Globus pallidus (tissue), 1 donor: ENCODE measurements at places on chromosomes 7 and 10.

DNA sequence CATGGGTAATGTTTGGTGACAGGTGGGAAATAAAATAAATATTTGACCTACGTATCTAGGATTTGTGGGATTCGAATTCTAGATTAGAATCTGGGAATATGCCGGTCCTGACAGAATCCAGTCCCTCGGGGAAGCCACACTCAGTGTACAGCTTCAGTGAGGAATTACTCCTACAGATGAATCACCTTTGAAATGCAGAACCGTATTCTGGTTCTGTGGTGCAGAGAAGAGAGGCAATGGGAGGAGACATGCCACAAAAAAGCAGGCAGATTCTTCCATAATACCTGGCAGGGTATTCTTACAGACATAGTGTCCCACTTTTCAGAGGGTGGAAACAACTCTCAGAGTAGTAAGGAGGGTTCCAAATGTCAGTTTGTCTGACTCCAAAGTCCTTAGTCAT lies 286.9 kb downstream of the SORCS1 start:
- DNase-seq, result no peak

DNA sequence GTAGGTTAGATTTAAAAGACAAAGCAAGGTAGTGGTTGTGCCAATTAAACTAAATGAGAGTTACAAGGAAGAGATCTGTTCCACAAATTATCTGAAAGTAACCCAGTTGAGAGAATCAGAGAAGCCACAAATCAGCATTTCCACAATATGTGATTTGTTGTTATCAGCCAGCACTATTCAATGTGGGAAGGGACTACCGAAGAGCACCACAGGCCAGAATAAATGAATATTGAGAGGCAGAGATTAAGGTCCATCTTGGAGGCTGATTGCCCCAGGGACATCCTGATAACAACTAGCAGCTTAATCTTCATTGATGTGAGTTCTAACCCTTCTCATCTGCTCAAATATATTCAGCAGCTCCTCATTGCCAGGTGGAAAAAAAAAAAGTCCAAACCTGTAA lies 367.6 kb downstream of the MALRD1 start:
- DNase-seq, result no peak

GRCh38 chr10:78436706-78437406 lies 403.2 kb downstream of the RPS24 start:
- DNase-seq, result no peak

- no peak for DNase-seq
These were observed 440.6 kb upstream of the LRRN3 start for GRCh38 chr7:110650328-110650727.

DNA sequence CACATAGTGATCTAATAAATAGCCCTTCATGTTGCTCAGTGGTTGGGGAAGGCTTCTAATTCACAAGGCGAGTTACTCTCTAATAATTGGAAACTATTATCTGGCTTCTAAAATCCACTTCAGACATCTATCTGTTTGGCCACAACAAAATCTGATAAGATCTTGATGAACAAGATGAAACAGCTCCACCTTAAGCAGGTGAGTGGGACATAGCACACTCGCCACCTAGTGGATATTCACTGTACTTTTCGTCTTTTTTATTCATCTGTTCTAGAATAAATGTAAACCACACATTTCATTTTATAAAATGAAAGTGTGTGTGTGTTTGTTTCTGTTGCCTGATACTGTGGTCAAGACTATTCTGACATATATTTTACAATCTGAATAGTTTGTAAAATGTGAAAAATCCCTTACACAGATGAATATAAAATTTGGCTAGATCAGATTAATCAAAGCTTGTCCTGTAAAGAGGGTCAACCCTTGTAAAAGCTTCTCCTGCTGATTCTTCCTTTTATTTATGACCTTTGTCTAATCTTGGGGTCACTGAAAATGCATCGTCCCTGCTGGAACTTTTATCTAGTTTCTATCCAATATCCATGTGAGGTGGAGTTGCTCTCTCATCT lies 26.5 kb upstream of the CNTNAP2 start:
- DNase-seq, result peak; percentile 2

- no peak for DNase-seq
These were observed 262.2 kb upstream of the NFE2L3 start for GRCh38 chr7:25889765-25890164.

DNA sequence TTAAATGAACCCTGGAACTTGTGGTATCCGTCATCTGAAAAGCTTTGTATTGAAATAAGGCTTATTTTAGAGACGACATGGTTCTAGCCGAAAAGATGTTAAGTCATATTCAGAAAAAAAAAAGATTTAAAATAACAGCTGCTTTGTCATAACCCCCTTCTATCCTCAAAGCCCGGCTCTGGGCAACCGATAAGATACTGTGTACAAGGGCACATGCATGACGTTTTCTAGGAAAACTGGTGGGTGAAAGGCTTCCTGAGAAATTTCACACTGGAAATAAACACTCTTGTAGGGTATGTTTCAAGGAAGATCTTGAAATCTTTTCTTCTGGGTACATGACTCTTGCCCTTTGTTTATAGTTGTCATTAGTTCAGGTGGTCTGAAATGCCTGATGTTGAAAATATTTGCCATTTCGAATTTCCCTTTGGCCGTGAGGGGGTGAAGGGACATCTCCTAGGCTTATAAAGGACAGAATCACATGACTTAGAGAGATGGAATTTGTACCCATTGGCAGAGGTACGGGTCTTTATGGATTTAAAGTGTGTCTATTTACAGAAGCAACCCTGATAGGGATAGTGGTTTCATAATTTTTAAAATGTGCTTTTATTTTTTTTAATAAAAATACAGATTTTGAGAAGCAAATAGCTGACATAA lies 232.5 kb downstream of the PTEN start:
- no peak for DNase-seq

- no peak for DNase-seq
These were observed 119.1 kb downstream of the PRKCQ start for GRCh38 chr10:6460861-6461409.

DNA sequence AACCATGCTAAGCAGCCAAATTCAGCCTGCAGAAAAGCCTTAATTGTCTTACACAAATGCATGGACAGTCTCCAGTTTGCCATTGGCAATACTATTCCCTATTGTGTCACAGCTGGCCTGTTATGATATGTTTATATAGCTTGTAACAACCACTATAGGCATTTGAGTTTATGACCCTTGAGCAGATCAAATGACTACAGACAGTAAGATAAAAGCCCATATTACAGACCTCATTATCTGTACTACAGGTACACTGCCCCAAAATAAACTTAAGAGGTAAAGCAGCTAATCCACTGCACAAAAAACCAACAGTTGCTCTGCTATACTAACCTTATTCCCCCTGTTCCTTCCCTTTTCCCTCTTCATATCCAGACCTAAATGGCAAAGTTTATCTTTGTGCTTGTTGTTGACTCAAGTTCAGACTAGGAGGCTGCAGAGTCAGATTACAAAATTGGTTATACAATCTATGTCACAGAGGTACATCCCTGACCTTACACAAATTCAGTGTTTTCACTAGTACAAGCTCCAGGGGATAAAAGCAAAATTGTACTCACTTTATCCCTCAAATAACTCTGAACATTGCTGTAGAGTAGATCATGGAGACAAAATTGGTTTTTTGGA lies 218.4 kb downstream of the GRM8 start:
- no peak for DNase-seq

- DNase-seq, result no peak
These were observed 219.3 kb downstream of the WDR11 start for GRCh38 chr10:121070275-121071070.

- no peak for DNase-seq
These were observed 55.2 kb downstream of the TACC2 start for GRCh38 chr10:122044045-122044661.

DNA sequence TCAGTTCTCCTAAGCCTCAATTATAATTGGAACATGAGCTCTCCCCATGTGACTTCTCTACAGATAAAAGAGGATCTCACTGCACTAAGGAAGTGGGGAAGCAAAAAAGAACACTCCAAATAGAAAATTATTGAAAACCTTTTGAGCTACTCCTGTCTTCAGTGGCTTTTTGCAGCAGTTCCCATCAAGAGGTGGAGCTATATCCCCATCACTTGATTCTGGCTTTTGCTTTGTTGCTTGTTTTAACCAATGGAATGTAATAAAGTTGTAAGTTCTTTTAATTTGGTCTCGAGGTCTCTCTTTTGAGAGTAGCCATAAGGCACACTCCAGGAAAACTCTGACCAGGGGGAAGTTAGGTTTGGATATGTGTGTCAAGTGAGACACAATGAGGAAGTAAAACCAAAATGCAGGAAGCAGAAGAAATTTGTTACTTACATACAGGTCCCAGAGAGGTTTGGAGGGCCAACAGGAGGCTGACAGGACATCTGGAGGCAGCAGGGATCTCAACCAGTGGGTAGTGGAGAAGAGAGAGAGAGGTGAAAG lies 569.4 kb downstream of the HTR7 start:
- DNase-seq, result peak; percentile 36

- DNase-seq, result no peak
These were observed 145.7 kb upstream of the RHEB start for GRCh38 chr7:151665368-151665767.

DNA sequence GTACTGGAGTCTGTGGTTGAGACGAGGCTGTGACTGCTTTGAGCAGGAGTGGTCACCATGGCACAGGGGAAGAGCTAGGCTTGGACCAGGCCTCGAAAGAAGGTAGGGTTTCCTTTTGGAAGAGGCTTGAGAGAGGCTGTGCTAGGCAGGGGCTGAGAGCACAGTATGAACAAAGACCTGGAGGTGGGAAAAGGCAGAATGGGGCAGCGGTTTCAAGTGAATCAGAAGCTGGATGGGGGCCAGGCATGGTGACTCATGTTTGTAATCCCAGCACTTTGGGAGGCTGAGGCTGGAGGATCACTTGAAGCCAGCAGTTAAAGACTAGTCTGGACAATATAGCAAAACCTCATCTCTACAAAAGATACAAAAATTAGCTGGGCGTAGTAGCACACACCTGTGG lies 65.9 kb downstream of the CLIP2 start:
- no peak for DNase-seq

- DNase-seq, result no peak
These were observed 1.9 kb upstream of the TMEM178B start for GRCh38 chr7:141071855-141072547.

DNA sequence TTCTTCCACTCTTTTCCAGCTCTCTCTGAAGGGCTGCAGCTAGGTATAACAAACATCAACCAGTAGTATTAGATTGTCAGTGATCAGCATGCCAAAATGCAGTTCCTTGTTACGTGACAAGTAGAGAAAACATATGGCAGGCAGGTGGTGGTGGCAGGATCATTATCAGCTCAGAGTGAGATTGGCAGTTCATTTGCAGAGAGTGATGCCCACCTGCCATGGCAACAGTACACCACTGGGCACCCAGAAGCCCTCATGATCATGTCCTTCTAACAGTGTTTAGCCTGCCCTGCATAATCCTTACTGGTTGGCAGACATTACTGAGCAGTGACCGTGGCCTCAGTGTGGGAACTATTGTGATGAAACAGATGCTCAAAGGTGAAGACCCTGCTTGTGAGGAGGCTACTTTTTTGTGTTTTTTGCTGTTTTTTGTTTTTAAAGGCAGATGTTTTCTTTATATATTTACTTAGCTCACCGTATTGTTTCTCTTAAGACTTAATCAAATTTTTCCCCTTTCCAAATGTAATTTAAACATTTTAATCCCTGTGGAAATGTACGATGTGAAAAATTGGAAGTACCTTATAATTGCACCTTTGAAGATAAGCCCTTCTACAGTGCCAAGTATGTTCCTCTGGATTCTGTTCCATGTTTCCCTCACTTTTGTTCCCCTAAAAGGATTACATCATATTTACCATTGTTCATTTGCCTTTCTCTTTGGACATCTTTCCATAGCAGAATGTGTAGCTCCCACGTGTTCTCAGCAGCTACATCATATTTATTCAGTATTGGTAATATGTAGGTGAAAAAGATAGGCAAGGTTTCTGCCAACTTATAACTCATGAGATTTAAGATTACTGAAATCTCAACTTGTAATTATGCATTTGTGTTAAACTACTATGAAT lies 179.6 kb downstream of the SND1 start:
- no peak for DNase-seq

DNA sequence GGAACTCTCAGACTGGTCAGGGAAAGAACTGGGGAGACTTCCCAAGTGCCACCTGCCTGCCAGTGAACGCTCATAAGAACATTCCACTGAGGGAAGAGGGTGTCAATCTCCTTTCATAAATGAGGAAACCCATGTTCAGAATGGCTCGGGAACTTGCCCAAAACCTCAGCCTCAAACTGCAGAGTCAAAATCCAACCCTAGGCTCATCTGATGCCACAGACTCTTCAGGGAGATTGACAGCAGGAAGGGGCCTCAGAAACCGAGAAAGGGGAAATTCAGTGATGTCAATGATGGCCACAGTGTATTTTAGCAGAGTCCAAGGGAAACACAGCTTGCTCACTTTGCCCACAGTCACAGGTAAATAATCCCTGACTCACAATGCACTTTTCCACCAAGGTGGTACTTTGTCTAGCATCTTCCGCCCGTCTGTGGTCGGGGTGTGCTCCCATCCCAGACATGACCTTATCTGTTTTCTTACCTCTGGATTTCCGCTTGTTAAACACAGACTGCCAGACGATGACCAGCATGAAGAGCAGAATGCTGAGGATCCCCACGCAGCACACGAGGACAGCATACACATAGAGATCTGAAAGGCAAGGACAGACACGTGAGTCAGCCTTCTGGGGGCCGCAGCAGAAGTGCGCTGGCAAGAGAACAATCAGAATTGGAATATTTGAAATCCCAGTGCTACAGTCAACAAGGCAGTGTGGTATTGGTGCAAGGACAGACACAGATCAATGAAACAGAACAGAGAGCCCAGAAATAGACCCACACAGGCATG lies 38.4 kb downstream of the VSTM4 start:
- peak; percentile 36 for DNase-seq

DNA sequence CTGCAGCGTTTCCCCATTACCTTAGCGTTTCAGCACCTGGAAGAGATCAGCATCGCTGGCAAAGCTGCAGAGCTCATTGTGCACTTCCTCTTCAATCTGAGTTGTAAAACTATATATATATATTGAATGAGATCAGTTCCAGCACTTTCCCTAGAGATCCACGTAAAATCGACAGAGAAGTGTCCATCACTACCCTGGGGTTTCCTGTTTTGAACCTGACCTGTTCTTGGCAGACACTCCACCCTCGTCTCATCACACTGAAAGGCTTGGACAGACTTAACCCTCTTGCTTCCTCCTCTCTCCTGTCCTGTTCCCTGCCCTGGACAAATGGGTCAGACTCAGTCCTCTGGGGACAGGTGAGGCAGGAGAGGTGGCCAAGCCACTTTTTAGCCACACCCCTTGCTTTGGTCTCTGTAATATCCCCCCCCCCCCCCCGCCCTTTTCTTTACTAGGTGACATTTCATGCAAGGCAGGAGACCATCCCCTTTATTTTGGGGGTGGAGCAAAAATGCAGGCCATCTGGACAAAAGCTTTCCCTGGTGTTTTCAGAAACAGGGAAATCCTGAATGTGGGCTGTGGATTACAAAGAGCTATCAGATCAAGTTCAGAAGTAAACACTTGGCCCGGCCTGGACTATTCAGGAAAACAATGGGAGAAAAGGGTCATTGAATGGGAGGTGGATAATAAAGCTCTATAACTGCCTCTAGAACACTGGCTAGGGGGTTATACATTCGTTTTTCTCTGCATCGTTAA lies 83.7 kb upstream of the KDM7A start:
- peak; percentile 82 for DNase-seq
